Neural crest cell (in vitro differentiated cells): ENCODE measurements at places on chromosomes 4 and X. TPM values are rescaled to one million over a fixed set of nuclear protein-coding genes. Genes with fewer than 3 reads are reported as not detected.

DNA sequence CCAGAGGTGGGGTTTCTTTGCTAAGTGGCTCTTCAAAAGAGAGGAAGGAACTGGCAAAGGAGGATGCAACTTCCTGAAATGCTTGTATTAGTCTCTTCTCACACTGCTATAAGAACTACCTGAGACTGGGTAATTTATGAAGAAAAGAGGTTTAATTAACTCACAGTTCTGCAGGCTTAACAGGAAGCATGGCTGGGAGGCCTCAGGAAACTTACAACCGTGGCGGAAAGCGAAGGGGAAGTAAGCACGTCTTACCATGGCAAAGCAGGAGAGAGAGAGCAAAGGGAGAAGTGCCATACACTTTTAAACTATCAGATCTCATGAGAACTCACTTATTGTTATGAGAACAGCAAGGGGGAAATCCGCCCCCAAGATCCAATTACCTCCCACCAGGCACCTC lies 505.7 kb downstream of the ZNF674 start:
- no peaks in the 10 kb centered on the region for H3K4me1 ChIP-seq
- H3K4me3 ChIP-seq: no peak overlapping the region
- H3K36me3 ChIP-seq: peaks cover 7% of the 10 kb centered on the region

The PCYT1B gene
- total RNA-seq: 32.3 and 34.0 TPM in 2 replicates

GRCh38 chrX:109352066-109352588 lies 129.8 kb downstream of the GUCY2F start:
- peaks cover 5% of the 10 kb centered on the region for H3K4me1 ChIP-seq
- no peak overlapping the region for H3K27ac ChIP-seq
- DNase-seq: no peak
- no peaks in the 10 kb centered on the region for H3K27me3 ChIP-seq

The SMIM10L2A gene
- total RNA-seq: 3.5 and 3.8 TPM in 2 replicates

DNA sequence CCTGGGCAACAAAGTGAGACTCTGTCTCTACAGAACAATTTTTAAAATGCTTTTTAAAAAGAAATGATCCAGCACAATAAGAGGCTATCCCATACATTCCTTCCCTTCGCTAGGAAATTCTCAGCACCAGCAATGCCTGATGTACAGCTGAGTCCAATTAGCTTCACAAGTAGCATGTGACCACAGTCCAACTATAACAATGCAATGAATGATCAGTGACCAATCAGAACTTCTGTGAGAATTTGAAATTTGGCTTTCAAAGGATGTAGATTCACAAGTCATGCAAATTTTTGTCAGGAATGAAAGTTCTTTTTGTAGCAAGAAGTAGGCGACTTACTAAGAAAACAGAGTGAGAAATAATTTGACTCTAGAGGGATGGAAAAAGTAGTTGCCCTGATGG lies 278.5 kb upstream of the UGT8 start:
- no peak overlapping the region for H3K4me3 ChIP-seq
- no peaks in the 10 kb centered on the region for H3K36me3 ChIP-seq
- H3K27ac ChIP-seq: no peak overlapping the region
- H3K4me1 ChIP-seq: peaks cover 4% of the 10 kb centered on the region
- no peak for DNase-seq
- H3K27me3 ChIP-seq: no peaks in the 10 kb centered on the region

GRCh38 chrX:20517565-20517964 lies 250.9 kb upstream of the RPS6KA3 start:
- no peak for DNase-seq
- H3K36me3 ChIP-seq: no peaks in the 10 kb centered on the region
- H3K4me1 ChIP-seq: no peaks in the 10 kb centered on the region
- H3K27me3 ChIP-seq: peaks cover 3% of the 10 kb centered on the region
- H3K27ac ChIP-seq: no peak overlapping the region
- H3K4me3 ChIP-seq: no peak overlapping the region

The KLHL13 gene
- 13.2 and 16.2 TPM in 2 replicates for total RNA-seq

- no peaks in the 10 kb centered on the region for H3K27me3 ChIP-seq
- no peaks in the 10 kb centered on the region for H3K4me1 ChIP-seq
- no peak overlapping the region for H3K27ac ChIP-seq
- H3K36me3 ChIP-seq: no peaks in the 10 kb centered on the region
- no peak overlapping the region for H3K4me3 ChIP-seq
- DNase-seq: no peak
These were observed 298.3 kb upstream of the DIAPH2 start for GRCh38 chrX:96386325-96386724.

DNA sequence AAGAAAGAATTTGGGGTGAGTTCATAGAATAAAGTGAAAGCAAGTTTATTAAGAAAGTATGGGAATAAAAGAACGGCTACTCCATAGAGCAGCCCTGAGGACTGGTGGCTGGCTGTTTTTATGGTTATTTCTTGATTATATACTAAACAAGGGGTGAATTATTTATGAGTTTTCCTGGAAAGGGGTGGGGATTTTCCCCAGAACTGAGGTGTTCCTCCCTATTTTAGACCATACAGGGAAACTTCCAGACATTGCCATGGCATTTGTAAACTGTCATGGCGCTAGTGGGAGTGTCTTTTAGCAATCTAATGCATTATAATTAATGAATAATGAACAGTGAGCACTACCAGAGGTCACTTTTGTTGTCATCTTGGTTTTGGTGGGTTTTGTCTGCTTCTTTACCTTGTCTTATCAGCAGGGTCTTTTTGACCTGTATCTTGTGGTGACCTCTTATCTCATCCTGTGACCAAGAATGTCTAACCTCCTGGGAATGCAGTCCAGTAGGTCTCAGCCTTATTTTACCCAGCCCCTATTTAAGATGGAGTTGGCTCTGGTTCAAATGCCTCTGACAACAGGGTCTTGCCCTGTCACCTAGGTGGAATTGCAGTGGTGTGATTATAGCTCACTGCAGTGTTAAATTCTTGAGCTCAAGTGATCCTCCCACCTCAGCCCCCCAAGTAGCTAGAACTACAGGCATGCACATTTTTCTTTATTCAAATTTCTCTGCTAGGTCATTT lies 27.1 kb downstream of the RAPGEF2 start:
- H3K27me3 ChIP-seq: no peaks in the 10 kb centered on the region
- no peak for DNase-seq
- H3K4me1 ChIP-seq: peaks cover 5% of the 10 kb centered on the region
- no peak overlapping the region for H3K27ac ChIP-seq

- H3K4me1 ChIP-seq: peaks cover 9% of the 10 kb centered on the region
- H3K4me3 ChIP-seq: no peak overlapping the region
- H3K27me3 ChIP-seq: no peaks in the 10 kb centered on the region
- no peak for DNase-seq
- no peaks in the 10 kb centered on the region for H3K36me3 ChIP-seq
These were observed 52.6 kb upstream of the ATP8A1 start for GRCh38 chr4:42709392-42710065.
